ENCODE measurements at places on chromosomes 12 and 14.

DNA sequence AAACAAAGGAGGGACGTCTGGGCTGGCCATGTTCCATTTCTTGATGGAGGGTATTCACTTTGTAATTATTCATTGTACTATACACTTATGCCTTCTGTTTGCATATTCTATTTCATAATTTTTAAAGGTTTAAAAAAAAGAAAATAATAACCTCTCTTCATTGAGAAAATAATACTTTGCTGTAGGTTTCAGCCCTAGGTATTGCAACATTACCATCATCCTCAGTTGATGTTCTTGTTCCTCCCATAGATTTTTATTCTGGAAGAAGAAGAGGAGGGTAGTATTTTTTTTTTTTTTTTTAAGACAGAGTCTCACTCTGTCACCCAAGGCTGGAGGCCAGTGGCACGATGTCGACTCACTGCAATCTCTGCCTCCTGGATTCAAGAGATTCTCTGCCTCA, 54.7 kb downstream of the PHLDA1 start:
- DNase-seq = no peak

DNA sequence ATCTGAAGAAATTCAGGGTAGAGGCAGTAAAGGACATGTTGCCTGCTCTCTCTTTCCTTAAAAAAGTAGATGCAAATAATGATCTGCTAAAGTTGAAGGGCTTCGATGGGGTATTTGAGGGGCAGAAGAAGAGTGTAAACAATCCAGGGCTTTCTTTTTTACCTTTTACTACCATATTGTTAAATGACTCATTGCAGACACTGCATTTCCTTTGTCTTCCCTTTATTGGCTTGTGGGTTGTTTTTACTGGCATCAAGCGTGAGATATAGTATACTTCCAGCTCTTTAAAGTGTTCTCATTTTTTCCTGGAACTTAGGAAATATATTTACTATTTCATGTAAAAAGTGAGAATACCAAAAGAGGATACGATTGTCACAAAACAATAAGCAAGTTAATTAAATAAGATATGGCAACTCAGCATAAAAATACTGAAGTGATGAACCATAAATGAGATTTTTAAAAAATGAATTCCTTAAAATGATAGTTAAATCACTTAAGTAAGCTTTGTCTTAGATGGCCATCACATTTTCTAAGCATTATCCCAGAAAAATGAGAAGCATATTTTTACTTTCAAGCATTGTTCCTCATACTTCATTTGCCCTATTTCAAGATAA, 72.3 kb upstream of the KRAS start:
- no peak for DNase-seq

GRCh38 chr14:60922050-60922449, 58.8 kb downstream of the TRMT5 start:
- DNase-seq = no peak

DNA sequence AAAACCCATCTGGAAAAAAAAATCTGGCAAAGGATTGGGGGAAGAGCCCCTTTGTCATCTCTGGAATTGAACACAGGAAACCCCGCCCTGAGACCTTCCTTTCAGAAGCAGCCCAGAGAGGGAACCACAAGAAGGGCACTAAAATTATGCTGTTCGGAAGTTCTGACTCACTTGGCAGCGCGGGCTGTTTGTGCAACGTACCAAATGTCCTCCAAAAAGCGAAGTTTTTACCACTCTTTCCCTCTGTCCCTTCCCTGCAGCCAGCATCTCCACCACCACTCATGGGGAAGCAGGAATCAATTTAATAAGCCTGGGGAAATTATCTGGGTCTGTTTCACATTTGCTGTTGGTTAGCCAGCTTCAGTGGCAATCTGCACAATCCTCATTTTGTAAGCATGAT, 3.2 kb upstream of the SYNE3 start:
- DNase-seq = peak; percentile 78

DNA sequence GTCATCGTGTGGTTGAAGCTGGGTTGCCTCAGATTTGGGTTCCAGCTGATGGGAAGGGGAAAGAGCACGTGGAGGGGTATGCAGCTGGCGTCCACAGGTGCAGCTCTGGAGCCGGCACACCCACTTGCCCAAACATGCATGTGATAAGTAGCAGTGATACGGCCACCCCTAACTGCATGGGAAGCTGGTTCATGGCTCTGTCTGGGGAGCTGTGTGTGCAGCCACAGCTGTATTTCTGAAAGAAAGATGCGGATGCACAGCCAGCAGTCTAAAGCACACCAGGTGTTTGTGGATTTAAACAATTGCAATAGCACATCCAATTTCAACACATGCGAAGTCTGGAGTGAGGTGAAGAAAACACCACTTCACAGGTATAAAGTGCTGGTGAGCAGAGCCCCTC, 181.4 kb downstream of the EFCAB11 start:
- no peak for DNase-seq

DNA sequence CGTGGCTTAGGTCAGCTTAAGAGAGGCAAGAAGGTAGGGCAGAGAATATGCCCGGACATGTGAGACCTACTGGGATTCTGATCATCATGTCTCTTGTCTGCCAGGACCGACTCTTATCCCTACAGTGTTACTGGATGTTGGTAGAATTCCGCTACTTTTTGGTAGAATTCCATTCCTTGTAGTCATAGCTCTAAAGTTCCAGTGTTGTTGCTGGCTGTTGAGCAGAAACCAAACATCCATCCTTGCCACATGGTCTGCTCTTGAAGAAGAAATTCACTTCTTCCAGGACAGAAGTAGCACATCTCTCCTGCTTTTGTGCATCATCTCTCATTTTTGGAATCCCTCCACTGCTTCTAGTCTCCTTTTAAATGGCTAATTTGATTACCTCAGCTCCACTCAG, 453.7 kb downstream of the RPL10L start:
- no peak for DNase-seq

GRCh38 chr12:131634037-131634436, 76.9 kb upstream of the SFSWAP start:
- DNase-seq = no peak

- no peak for DNase-seq
These were observed 38.8 kb upstream of the ATF7IP start for GRCh38 chr12:14326699-14327098.

DNA sequence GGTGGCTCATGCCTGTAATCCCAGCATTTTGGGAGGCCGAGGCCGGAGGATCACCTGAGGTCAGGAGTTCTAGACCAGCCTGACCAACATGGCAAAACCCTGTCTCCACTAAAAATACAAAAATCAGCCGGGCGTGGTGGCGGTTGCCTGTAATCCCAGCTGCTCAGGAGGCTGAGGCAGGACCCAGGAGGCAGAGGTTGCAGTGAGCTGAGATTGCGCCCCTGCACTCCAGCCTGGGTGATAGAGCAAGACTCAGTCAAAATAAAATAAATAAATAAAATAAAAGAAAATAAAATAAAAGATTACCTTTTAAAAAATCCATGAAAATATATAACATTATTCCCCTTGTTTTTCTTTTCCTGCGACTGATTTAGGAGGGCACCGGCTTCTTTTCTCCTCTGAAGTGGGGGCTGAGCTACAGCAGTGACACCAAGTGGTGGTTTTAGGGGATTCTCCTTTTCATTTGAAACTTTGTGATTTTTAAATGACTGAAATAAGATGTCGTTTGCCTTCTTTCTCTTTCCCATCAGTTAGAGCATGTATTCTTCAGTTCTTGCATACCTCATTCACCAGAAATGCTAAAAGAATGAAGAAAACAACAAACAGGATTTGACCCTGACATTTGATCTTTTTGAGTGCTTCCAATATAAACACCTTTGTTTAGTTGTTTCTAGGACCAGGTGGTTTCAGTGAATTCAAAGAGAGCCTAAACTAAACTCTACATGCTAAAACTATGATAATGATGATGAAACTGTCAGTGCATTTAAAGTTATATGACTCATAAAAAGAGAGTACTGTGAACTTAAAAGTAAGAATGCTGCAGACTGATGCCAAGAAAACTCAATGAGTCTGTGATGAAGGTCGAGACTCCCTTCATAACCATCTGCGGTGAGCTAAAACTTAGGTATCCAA, 22.6 kb upstream of the PKP2 start:
- no peak for DNase-seq

- DNase-seq = no peak
These were observed 36.2 kb downstream of the ANAPC7 start for GRCh38 chr12:110367181-110367864.

DNA sequence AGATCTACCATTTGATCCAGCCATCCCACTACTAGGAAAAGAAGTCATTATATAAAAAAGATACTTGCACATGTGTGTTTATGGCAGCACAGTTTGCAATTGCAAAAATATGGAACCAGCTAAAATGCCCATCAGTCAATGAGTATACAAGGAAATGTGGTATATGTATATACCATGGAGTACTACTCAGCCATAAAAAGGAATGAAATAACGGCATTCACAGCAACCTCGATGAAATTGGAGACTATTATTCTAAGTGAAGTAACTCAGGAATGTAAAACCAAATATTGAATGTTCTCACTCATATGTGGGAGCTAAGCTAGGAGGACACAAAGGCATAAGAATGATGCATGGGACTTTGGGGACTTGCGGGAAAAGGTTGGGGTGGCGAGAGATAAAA, 402.6 kb downstream of the RAD51B start:
- DNase-seq = no peak

- no peak for DNase-seq
These were observed 54.3 kb upstream of the CCDC91 start for GRCh38 chr12:28135801-28136439.

GRCh38 chr12:53057816-53058500, 8.1 kb downstream of the TNS2 start:
- no peak for DNase-seq

- peak; percentile 54 for DNase-seq
These were observed 873.1 kb upstream of the TMEM132C start for GRCh38 chr12:127393896-127394295.

DNA sequence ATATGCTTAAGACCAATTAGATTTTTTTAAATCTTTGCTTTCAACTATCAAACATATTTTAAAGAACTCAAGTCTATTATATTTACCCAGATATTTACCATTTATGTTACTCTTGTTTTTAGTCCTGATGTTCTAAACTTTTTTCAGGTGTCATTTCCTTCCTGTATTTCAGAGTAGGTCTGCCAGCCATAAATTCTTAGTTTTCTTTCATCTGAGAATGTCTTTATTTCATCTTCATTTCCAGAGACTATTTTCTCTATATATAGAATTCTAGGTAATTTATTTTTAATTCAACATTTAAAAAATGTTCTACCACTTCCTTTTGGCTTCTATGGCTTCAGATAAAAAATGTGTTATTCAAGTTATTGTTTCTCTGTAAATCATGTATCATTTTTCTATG, 218.2 kb upstream of the AMIGO2 start:
- DNase-seq = no peak

DNA sequence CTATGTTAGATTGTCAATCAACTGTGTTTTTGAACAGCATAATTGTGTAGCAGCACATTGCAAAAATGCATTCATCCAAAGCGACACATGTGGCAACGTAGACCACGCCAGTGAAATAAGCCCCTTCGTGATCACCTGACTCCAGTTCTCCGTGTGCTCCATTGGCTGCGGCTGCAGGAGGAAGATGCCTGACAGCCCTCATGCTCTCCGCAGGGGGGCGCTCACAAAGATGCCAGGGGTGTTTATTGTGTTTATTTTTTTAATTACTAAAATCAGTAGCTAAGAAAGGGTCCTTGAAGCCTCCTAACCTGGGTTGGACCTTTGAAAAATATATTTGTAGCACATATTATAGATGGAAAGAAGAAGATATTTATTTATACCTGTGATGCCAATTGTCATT, 116.3 kb downstream of the SLC15A4 start:
- DNase-seq = no peak

GRCh38 chr12:126474703-126475102, 1409.5 kb downstream of the AACS start:
- no peak for DNase-seq

- DNase-seq = no peak
These were observed 177.3 kb downstream of the MYRFL start for GRCh38 chr12:70002097-70002911.

GRCh38 chr14:80955416-80955941, at the start of gene TSHR:
TSHR (plus strand) TSS chr14:80955621; CDS start chr14:80955681, 60 bp downstream.
- DNase-seq = no peak

GRCh38 chr12:106138633-106139421, at the start of gene NUAK1:
NUAK1 (minus strand) TSS chr12:106138954; CDS start chr12:106138653, 301 bp downstream.
- DNase-seq = peak; percentile 42

- no peak for DNase-seq
These were observed 1.7 kb upstream of the VASH1 start for GRCh38 chr14:76759589-76759988.

GRCh38 chr14:74942608-74943007, 12.8 kb downstream of the PGF start:
- DNase-seq = no peak

- DNase-seq = no peak
These were observed 904 bp upstream of the MAP4K5 start for GRCh38 chr14:50533241-50533705.

DNA sequence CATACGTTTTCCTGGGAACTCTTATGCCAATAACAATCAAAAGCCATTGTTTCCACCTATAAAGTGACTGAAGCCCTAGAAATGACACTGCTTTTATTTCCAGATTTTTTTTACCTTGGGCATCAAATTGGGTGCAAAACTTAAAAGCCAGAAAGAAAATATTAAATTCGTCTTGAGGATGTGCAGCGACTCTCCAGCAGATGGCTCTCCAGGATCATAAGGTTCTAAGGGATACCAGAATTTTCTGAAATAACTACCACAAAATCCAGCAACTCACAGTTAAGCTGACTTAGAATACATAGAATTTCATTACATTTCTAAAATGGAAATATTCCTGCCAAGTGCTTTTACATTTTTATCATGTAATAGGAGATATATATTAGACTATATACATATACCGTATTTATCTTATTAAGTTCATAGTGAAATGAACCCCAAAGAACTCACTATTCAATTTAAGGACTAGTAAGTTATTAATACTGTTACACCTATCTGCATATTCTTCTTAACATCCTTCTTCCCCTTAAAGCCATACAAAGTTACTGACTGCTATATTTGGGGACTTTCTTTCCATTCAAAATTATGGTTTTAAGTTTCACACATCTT, 44.0 kb downstream of the ARMH4 start:
- no peak for DNase-seq

- no peak for DNase-seq
These were observed 56.9 kb upstream of the E2F7 start for GRCh38 chr12:77122236-77122635.

- DNase-seq = no peak
These were observed 1009.6 kb downstream of the DIO2 start for GRCh38 chr14:79201564-79202207.

- no peak for DNase-seq
These were observed 64.8 kb upstream of the HIF1A start for GRCh38 chr14:61630399-61631044.

DNA sequence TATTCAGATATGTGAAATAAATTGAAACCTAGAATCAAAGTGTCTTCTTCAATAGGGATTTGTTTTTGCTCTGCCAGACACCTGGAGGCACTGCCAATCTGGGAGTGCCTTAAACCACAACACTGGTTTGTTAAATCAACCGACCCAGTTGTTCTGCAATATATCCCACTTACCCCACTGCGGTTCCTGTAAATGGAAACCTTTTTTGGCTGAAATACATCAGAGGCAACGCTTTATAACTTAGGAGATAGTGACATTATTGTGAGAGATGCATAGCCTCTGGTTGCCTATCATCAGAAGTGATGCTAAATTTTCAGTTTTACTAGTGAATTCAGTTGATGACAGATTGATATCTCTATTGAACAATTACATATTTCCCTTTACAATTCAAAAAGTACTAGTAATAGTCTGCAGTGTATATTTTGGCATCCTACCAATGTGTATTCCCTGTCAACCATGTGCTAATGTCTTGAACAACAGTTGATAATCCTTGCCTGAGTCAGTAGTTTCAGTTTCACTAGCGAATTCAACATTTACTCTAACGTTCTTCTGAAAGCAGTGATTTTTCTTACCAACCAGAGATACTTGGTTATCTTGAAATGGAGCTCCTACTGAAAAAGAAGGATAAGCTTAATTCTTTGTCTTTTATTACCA, 30.5 kb downstream of the PPP2R5C start:
- no peak for DNase-seq

Measured in H54 (cell line).